Sigmoid colon (tissue), 7 donors: ENCODE measurements at places on chromosomes 16 and 17. TPM values are rescaled to one million over a fixed set of nuclear protein-coding genes. Genes with fewer than 3 reads are reported as not detected.

The PPP1R27 gene
- 0.50 TPM for polyA plus RNA-seq

The HAS3 gene
- 0.60 TPM for polyA plus RNA-seq

The GAN gene
- polyA plus RNA-seq: 2.5 TPM

The CES5A gene
- polyA plus RNA-seq: not detected

The TMEM92 gene
- polyA plus RNA-seq: 3.6 TPM

The KCNH4 gene
- 0.25 TPM for polyA plus RNA-seq

The DNASE1L2 gene
- not detected for polyA plus RNA-seq

The TCF25 gene
- polyA plus RNA-seq: 106 TPM

The ARHGDIG gene
- 5.2 TPM for polyA plus RNA-seq
